Progenitor cell of endocrine pancreas (in vitro differentiated cells): ENCODE measurements at places on chromosomes 6 and 20. TPM values are rescaled to one million over a fixed set of nuclear protein-coding genes. Genes with fewer than 3 reads are reported as not detected.

TAF4 gene
- 34.7 and 35.9 TPM in 2 replicates for total RNA-seq

HLA-DRB5 gene
- total RNA-seq, result 0.60 and 0.71 TPM in 2 replicates

KIF25 gene
- total RNA-seq, result not detected in 2 replicates

RBL1 gene
- total RNA-seq, result 13.3 and 17.2 TPM in 2 replicates

TPBG gene
- total RNA-seq, result 31.3 and 32.0 TPM in 2 replicates

SPEF1 gene
- 1.7 and 1.9 TPM in 2 replicates for total RNA-seq

MOG gene
- not detected in 2 replicates for total RNA-seq

TNFRSF21 gene
- total RNA-seq, result 46.3 and 49.7 TPM in 2 replicates

EYS gene
- 0.44 and 0.46 TPM in 2 replicates for total RNA-seq

CD24 gene
- total RNA-seq, result 1,528 and 1,533 TPM in 2 replicates

MBOAT1 gene
- 3.0 and 4.5 TPM in 2 replicates for total RNA-seq

FGD2 gene
- total RNA-seq, result not detected in 2 replicates

CD40 gene
- total RNA-seq, result 1.5 and 2.2 TPM in 2 replicates

UST gene
- total RNA-seq, result 2.9 and 4.7 TPM in 2 replicates

TREML4 gene
- total RNA-seq, result not detected in 2 replicates

WFDC5 gene
- not detected in 2 replicates for total RNA-seq

KHDC1 gene
- total RNA-seq, result 7.9 and 8.0 TPM in 2 replicates

ZNF343 gene
- total RNA-seq, result 13.1 and 14.4 TPM in 2 replicates

EPPIN gene
- not detected in 2 replicates for total RNA-seq

BNIP5 gene
- 0.07 and 0.10 TPM in 2 replicates for total RNA-seq

PRPF6 gene
- total RNA-seq, result 74.7 and 76.4 TPM in 2 replicates

OPRL1 gene
- total RNA-seq, result 1.5 TPM in 2 replicates

BFSP1 gene
- total RNA-seq, result 4.2 and 4.8 TPM in 2 replicates

NKAPL gene
- total RNA-seq, result 0.24 TPM in 1 of 2 replicates, not detected in the other

PLN gene
- 0.55 and 0.62 TPM in 2 replicates for total RNA-seq
